ENCODE measurements at places on chromosomes 6 and 20.

DNA sequence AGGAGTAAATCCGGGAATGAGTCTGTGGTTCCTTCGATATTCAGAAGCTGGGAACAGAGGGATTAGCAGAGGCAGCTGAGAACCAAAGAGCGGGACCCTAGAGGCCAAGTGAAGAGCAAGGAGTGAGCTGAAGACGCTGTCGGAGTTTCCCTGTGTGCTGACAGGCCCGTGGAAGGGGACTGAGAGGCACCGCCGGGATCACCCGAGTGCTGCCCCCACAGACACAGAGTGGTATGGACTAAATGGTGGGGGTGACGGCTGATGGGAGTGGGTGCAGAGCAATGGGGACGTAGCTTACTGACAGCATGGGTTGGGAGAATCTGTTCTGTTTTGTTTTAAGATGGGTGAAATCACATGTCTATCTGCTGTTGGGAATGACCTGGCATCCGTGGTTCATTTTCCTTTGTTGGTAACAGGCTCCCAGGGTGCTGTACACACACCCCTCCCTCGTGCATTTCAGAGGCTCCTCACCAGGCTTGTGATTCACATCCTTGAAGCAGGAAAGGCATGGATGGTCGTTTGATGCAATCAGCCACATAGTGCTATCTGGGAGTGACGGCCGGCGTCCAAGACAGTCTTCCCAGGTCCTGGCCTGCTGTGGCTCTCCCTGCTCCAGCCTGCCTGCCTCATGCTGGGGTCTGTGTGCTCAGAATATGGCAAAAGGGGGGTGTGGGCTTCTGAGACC is 97.4 kb downstream of the THBS2 start:
- no peak for DNase-seq

DNA sequence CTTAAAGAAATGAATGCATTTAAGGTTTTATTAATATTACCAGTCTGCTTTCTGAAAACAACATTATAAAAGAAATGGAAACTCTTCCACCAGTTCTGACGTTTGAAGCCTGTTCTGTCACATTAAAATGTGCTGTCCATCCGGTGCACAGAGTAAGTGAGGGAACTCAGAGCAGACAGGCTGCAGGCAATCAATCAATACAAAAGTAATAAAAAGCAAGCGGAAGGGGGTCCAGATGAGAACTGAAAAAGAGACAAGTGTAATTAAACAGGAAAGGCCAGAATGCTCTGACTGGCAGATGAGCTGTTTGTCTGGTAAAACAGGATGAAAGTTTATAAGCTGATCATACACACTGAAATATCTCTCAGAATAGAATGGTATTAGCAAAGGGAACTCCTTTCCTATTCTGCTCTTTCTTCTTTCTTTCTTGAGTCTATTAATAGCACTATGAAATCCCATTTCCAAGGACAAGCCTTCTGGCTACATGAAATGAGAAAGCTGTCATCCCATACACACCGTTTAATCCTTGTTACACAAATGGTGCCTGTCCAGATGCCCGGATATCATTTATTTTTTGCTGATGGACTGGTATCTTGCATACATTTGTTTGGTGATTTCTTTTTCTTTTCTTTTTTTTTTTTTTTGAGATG is 94.3 kb downstream of the RAMACL start:
- no peak for DNase-seq

- DNase-seq = no peak
Measured at GRCh38 chr6:40545954-40546353, 41.2 kb downstream of the LRFN2 start.

DNA sequence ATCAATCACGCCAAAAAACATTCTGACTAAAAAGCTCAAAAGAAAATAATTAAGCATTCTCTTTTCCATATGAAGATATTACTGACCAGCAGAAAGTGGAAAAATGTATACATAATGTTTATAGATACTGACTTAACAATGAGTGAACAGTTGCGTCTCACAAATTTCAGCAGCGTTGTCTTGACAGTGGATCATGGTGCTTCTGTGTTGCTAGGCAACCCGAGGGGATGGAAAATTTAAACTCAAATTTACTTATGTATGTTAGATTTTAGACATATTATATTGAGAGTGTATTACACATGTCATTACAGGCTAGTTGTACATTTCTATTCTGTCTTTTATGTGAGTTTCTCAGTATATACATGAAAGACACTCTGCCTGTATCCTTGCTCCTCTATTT is 110.2 kb downstream of the LAMA2 start:
- DNase-seq = no peak

DNA sequence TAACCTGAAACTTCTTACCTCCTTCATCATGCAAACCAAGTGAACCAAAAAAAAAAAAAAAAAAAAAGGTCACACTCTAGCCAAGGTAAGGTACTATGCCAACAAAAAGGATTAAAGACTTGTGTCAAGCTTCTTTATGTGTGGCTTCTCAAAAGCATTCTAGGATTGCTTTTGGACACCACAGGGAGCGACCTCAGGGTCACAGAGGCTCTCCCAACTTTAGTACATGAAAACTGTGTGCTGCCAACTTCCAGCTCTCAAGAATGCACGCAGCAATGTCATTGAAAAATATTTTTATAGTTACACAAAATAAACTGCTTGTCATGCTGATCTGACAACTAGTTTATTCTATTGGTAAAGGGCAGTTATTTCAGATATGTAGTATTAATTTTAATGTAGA is 243.8 kb downstream of the PLCB1 start:
- DNase-seq = no peak

- DNase-seq = no peak
Measured at GRCh38 chr6:30640481-30640880, 6.5 kb upstream of the C6orf136 start.

GRCh38 chr6:126040394-126040793 is 54.1 kb downstream of the TRMT11 start:
- DNase-seq = no peak

DNA sequence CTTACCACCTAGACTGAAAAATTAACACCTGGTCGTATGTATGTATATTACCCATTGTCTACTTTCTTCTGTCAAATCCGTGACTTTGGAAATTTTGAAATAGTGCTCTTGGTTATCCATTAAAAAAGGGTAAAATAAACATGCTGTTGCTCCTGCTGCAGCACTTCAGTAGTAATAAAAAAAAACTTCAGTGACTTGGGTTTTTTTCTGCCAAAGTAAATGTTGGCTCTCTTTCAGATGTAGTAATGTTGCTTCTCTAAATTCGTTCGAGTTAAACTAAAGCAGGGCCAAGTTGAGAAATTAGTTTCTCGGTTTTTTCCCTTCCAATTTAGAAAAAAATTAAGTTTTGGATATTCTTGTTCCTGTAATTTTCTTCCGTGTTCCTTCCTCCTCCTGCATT is 34.2 kb downstream of the JARID2 start:
- no peak for DNase-seq

DNA sequence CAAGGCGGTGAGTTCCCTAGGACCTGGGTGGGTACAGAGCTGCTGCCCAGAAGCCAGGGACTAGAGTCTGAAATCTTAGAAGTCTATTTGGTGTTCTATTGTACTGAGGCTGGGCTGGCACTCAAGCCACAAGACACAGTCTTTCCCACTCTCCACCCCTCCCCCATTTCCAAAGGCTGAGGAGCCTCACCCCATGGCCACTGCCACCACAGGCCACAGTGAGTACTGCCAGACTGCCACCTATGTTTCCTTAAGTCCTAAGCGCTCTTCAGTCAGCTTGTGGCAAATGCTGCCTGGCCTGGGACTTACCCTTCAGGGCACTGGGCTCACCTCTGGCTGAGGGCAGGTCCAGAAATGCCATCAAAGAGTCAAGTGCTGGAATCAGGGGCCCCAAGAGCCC is 469.3 kb downstream of the HAO1 start:
- no peak for DNase-seq

DNA sequence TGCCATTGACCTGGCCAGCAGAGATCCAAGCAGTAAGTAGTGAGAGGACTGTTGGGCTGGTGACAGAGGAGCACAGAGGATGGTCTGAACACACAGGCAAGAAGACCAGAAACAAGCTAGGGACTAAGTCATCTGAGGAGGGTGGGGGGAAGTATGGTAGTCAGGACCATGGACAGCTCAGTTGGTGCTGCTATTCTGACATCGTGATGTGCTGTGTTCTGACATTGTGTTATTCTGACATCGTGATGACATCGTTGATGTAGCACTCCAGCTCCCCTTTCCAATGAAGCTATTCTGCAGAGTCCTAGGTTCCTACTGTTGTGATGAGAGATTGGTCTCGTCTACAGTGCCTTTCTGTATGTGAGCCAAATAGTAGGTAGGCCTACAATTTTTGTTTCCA is 28.7 kb downstream of the CFAP206 start:
- DNase-seq = no peak

- no peak for DNase-seq
Measured at GRCh38 chr6:18102783-18103509, 19.5 kb downstream of the NHLRC1 start.
